ENCODE measurements at places on chromosomes 2 and 18.
A peak's percentile ranks its signal among the peaks of the same experiment; 100 is the strongest.

DNA sequence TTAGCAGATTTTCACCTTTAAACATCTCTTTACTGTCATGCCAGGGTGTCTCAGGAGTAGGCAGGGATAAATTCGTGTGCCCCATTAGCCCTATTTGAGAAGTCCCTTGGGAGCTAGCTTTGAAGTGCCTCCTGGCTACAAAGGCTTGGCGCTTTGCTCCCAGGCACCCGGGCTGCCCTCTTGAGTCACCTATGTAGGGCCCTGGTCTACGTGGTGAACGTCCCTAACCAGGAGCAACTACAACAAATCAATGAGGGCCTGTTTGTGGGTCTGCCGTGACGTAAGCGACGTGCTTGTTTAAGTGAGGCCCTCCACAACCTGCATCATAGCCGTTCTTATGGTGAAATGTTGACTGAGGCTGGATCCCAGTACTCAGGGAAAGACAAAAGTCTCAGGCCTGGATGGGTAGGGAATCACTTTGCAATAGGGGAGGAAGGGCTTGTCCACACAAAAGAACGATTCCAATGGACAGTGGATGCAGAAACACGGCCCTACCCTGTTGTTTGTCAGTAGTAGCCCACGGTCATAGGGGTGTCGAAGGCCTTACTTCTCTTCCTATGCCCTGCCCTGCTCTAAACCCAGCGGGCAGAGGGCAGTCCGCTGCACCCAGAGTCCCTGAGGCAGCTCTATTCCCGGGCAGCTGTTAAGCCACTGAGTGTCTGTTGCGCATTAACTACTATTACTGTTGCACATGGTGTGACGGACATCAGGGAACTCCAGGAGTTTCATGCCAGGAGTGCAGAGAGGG, 93.9 kb downstream of the INHBB start:
- DNase-seq = no peak

DNA sequence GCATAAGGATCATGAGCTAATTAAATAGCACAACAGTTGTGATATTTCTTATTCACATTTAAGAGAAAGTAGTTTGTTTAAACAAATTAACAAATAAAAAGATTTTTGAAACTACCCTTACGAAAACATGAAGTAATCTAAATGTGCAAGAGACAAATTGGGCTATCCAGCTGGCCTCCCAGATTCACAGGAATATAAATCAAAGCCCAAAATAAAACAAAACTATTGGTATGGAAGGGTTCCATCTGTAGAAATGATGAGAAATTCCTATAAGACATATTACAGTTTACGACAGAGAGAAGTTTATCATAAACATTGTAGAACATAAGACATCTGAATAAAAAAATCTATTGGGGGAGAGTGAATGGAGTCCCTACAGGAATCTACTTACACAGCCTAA, 1125.1 kb downstream of the TDRD15 start:
- DNase-seq = no peak

- DNase-seq = no peak
Observed at GRCh38 chr2:15038366-15039364, 406.1 kb downstream of the LRATD1 start.

- no peak for DNase-seq
Observed at GRCh38 chr18:6078877-6079276, 183.6 kb upstream of the TMEM200C start.

- peak; percentile 89 for DNase-seq
Observed at GRCh38 chr2:68766376-68766845, 31.8 kb downstream of the ARHGAP25 start.
